ENCODE measurements at places on chromosomes 3 and 15.

DNA sequence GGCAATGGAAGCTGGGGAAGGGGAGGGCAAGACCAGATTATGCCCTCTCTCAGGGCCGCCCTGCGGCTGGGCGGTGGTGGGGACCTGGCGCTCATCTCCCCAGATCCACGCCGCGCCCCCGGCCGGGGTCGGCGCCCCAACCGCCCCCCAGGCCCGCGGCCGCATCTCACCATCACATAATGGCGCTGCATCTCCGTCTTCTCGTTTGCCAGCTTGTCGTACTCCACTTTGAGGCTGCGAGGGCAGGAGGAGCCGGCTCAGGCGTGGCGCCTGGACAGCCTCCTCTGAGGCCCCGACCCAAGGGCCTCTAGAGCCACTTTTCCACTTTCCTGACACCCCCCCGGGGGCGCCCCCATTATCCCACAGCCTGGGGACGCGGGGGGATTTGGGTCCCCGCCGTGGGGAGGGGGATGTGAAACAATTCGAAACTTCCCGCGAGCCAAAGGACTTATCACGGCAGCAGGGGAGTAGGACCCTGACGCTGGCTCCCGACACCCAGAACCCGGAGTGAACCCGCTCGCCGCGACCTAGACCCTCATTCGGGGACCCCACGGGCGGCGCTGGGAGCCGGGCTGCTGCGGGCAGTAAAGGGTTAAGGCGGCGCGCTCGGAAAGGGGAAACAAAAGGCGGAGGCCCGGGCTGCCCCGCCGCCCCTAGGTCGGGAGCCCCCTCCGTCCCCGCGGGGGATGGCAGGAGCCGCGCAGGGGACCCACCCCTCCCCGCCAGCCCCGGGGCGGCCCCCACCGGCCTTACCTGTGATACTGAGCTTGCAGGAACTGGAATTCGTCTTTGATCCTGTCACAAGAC lies 2.1 kb downstream of the TLE3 start:
- DNase-seq: no peak

- no peak for DNase-seq
These were observed 75.8 kb downstream of the DNAJB8 start for GRCh38 chr3:128390867-128391266.

DNA sequence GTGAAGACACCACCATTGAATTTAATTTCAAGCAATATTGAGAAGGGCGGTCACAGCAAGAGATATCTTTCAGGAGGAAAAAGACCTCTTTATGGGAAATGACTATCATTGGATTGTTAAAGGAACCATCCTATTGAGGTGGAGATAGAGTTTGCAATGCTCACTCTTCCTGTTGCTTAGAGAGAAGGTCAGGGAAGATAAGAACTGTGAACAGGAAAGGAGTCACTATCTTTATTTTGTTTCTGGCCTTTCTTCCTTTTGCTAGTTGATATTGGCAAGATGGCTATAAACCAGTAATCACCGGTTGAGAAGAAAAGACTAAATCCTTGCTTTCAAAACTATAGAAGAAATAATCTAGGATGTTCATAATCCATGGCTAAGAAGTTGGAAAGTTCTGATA lies 112.1 kb upstream of the TMEM108 start:
- DNase-seq: no peak

DNA sequence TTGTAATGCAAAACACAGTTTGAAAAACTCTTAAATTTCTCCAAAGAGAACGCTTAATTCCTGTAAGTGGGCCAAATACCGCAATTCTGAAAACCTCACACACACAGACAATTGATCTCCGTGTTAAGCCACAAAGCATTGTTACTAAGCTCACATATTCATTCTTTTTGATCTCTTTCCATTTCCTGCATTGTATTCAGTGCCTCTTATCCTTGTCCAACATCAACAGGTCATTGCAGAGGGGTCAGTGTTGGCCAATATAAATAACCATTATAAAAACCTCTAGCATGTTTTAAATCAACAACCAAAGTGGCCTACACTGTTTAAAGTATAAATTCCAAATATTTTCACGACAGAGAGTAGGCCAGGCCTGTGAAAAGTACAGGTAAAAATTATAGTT lies 171.1 kb downstream of the PDZRN3 start:
- DNase-seq: no peak

- no peak for DNase-seq
These were observed 23.3 kb upstream of the ACKR4 start for GRCh38 chr3:132573797-132574211.

- no peak for DNase-seq
These were observed 11.7 kb downstream of the STAG1 start for GRCh38 chr3:136740351-136740958.

GRCh38 chr15:41940441-41940857 lies 31.9 kb downstream of the EHD4 start:
- no peak for DNase-seq

Measured in stimulated activated CD4-positive, alpha-beta T cell treated with anti-CD3 and anti-CD28 coated beads, Interleukin-1b, Interleukin-23, amount 100 ng/mL, for 24 hours (primary cell).